Neuronal stem cell (in vitro differentiated cells): ENCODE measurements at places on chromosomes 1 and 21.
A peak's percentile ranks its signal among the peaks of the same experiment; 100 is the strongest.

GRCh38 chr1:163758977-163759670, 437.4 kb downstream of the NUF2 start:
- no peak for DNase-seq

GRCh38 chr1:86774305-86775295, 70.2 kb downstream of the SH3GLB1 start:
- DNase-seq, result no peak

DNA sequence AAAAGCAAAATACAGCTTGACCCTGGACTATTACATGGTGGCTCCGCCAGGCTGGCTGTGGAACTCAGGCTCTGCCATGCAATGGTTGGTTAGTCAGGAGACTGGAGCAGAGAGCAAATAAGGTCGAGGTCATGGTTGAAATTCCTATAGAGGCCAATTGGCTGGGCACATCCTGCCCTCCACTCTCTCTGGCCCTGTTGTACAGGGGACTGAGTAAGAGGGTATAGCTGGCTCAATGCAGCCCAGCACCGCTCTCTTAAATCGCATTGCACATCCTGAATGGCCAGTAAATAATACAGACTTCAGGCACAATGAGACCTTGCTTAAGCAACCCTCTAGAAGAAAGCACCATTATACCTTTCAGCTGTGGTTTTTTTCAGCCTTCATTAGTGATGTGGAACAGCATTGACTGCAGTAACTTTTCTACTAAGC, 59.3 kb upstream of the PPP2R5A start:
- no peak for DNase-seq

- no peak for DNase-seq
Measured at GRCh38 chr21:45228171-45228641, 59.5 kb downstream of the POFUT2 start.

- DNase-seq, result no peak
Measured at GRCh38 chr1:223739366-223740037, 27.2 kb downstream of the CAPN2 start.

- DNase-seq, result peak; percentile 72
Measured at GRCh38 chr21:44510508-44511218, 29.3 kb downstream of the KRTAP10-1 start.

GRCh38 chr1:3028531-3029282, 7.4 kb downstream of the ACTRT2 start:
- no peak for DNase-seq

GRCh38 chr1:227947676-227948492, at the start of gene WNT9A:
Gene WNT9A (minus strand): TSS chr1:227947932. CDS start chr1:227947887, 45 bp downstream.
- DNase-seq, result peak; percentile 83

GRCh38 chr1:198906739-198907422, 268.0 kb downstream of the PTPRC start:
- DNase-seq, result no peak

- DNase-seq, result no peak
Measured at GRCh38 chr1:91754348-91754747, 131.6 kb downstream of the TGFBR3 start.

DNA sequence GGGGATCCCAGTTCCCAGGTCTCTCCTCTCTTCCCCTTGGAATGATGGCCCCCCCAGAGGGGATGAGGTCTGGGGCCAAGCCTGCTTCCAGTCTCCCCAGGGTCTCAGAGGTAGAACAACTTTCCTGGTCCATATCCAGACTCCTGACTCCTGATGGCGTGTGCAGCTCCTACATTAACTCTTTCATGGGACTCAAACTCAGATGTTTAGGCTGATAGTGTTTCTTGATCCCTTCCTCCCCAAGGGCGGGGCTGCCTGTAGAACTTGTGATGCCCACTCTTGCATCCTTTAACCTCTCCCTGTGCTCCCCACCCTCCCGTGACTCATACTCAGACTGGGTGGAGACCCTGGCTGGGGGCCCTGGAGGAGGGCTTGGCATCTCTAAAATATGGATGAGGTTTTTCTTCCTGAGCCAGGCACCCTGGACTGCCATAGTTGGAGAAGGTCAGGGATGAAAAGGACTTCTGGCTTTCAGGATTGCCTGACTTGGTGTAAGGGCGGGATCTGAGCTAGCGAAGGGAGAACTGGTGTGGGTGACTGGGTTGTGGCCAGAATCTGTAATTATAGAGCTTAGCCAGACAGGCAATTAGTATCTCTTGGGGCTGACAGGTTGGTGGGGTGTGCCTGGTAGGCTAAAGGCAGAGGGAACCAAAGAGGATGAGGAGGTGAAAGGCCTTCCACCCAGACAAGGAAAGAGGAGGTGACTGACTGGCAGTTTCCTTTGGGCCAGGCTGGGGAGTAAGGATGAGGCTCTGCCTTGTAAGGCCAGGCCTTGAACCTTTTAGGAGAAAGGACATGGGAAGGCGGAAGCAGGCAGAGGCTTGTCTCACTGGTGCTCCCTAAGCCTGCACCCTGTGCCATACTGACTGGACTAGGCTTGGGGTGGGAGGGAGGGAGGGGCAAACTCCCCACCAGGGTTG, 1.5 kb downstream of the ATP8B2 start:
- no peak for DNase-seq

DNA sequence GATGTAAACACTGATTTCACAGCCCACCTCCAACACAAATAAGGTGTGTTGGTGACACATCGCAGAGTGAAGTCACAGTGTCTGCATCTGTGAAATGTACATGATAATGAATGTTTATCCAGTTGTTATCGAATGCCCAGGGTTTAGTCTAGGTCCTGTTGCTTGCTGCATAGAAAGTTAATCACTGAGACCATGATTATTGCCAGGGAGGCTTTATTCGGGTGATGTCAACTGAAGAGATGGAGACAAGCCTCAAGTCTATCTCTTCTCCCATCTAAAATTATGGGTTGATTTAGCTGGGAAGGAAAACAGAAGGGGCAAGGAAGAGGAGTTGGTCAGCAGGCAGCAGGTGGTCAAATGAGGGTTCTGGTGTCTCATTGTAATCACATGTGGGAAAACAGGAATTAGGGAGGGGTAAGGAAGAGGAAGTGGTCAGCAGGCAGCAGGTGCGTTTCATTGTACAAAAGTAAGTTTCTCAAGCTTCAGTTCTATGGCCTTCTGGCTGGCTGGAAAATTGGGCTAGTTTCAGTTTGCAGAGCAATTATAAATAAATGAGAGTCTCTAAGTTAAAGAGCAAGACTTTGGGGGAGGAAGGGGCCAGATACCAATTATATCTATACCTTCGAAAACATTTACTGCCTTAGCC, 146.3 kb upstream of the DNAH14 start:
- DNase-seq, result no peak

DNA sequence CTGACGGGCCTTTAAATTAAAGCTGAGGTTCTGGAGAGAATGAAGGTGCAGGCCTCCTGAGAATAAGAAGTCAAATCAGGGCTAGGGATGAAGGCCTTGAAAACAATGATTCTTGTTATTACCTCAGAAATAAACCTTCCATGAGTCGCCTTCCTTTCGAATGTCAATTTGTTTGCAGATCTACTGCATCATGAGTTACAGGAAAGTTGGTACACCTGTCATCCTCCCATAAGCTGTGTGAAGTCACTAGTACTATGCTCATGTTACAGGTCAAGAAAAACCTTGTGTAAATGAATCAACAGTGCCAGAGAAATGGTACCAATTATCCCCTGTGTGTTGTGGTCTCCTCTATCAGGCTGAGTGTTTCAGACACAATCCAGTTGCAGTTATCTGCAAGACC, 281.2 kb upstream of the PLXNA2 start:
- no peak for DNase-seq

DNA sequence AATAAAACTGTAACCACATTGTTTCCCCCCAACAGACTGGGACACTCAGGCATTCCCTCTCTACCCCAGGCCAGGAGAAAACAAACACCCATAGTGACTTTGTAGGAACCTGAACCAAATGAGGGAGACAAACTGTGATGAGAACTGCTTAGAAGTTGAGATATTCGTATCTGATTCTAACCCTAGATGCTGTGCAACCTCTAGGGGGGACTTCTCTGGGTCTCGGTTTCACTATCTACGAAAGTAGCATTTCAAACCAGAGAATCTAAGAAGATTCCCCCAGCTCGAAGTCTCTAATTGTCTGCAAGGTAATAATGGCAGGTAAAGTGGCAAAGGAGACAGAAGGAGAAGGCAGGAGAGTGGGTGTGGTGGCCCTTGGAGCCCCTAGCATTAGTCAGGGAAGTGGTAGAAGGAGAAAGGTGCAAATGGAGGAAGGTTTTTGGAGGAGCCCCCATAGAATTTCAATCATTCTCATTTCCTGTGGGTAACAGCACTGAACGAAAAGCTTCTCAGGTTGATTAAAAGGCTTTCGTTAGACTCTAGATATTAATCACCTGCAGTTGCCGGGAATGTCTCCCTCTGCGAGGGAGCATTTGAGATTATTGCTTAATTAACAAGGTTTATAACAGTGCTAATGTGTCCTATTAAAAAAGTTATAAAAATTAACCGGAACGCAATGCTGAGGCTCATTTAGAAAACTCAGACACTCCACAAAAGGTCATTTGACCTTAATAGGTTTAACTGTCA, 46.4 kb downstream of the BEND5 start:
- DNase-seq, result no peak

GRCh38 chr1:232905331-232906034, 44.9 kb upstream of the NTPCR start:
- no peak for DNase-seq

DNA sequence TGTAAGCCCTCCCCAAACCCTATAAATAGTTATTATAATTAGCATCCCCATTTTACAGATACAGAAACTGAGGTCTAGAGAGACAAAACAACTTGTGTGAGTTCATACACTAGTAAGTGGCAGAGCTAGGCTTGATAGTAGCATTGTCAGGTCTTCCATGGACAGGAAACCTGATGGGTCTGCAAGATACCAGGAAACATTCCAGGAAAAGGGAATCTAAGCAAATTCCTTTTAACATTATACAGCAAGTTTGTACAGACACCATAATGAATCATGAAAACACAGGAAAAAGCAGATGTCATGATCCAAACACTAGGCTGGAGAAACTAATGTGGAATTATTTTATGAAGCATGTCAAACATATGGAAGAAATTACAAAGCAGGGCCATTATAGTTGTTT, 89.1 kb upstream of the KCNK2 start:
- DNase-seq, result no peak

DNA sequence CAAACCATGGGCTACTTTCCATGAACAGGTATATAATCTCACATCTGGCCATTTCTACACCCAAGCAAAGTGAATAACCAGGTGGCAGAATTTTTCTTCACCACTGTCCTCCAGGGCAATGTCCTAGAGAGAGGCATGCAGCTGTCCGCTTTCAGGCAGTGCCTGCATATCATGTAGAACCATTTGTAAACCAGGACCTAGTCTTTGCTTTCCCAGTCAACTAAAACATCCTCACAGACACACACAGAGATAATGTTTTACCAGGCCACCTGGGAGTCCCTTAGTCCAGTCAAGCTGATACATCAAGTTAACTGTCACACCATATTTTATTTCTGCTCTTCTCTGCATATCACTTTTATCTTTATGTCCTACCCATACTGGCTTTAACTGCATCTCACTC, 26.2 kb downstream of the TNFSF18 start:
- DNase-seq, result no peak

DNA sequence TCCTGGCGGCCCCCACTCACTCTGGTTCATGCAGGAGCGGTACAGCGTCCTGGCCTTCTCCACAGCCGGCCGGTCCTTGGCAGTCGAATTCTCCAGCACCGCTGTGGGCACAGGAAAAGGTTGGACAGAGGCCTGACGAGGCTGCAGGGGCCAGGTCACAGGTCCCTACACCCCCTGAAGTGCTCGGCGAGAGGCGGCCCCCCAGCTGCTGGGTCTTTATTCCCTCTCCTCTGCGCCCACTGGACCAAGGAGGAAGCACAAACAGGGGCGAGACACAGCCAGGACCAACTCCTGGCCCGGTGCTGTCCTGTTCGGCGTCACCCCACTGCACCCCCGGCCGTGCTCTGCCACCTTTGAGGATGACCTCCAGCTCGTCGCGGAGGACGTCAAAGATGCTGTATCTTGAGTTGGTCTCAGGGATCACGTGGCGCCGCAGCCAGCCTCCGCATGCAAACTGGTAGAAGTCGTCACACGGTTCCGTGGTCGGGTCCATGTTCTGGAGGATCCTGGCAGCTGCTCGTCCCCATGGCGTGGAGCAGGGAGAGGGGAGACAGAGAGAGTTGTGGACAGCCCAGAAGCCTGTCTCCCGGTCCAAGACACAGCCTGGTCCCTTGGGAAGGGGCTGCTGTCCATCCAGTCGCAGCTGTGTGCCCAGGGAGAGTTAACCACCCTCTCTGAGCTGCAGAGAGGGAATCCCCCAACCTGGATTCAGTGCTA, 22.9 kb downstream of the PRXL2B start:
- DNase-seq, result no peak

DNA sequence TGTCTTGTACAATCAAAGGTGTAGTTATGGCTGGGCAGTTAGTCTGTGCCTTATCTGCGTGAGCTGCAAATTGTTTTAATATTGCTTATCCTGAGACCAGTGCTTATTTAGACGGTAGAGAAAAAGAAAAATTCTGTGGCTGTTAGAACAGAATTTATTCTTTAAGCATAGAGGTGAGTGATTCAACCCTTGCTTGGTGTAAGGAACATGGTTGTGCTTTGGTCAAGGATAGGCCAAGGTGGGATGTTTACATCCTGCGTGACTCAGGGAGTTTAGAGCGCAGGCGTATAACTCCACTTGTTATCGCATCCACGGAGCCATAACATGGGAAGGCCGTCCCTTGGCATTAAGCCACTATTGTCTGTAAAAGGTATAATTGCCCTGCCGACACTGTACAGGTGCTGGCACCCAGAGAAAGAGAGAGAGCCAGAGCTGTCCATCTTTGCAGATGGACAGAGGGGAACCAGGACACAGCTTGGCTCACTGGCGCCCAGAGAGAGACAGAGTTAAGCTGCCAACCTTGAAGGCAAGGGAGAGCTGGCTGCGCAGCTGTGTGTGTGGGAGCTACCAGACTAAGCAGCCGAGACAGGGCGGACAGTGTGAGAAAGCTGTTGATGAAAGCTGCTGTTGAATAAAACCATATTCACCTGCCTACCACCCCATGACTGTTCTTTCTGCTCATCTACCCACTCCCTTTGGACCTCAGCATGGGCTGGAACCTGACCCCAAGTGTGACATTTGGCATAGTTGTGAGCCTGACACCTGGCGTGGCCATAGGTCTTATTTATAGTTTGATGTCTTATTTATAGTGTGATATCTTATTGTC, 200.4 kb downstream of the DYRK1A start:
- DNase-seq, result no peak

- DNase-seq, result no peak
Measured at GRCh38 chr1:241846862-241847539, 1.0 kb upstream of the EXO1 start.
